ENCODE measurements at places on chromosomes 7 and 10.

DNA sequence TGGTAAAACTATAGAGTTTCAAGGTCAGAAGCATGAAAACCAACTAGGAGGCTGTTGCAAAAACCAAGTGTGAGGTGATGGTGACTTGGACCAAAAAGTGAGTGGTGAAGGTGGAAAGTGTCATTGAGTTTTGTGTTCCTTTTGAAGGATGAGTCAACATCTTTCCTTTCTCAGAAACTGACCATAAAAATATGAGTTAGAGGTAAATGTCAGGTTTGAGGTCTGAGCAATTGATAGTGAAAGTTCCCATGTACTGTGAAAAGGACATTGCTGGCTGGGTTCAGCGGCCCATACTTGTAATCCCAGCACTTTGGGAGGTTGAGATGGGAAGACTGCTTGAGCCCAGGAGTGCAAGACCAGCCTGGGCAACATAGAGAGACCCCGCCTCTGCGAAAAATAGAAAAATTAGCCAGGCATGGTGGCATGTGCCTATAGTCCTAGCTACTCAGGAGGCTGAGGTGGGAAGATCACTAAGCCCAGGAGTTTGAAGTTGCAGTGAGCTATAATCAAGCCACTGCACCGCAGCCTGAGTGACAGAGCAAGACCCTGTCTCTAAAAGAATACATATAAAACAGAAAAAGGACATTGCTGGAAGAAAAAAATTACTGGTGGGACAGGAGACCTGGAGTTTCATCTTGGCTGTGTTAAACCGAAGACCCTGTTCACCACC is 89.3 kb upstream of the ARID5B start:
- DNase-seq = no peak

GRCh38 chr7:52143219-52143618 is 826.6 kb upstream of the COBL start:
- no peak for DNase-seq

GRCh38 chr10:86164174-86164774 is 202.3 kb downstream of the GRID1 start:
- DNase-seq = no peak

- no peak for DNase-seq
These were observed 55.0 kb upstream of the DUSP5 start for GRCh38 chr10:110442746-110443145.

DNA sequence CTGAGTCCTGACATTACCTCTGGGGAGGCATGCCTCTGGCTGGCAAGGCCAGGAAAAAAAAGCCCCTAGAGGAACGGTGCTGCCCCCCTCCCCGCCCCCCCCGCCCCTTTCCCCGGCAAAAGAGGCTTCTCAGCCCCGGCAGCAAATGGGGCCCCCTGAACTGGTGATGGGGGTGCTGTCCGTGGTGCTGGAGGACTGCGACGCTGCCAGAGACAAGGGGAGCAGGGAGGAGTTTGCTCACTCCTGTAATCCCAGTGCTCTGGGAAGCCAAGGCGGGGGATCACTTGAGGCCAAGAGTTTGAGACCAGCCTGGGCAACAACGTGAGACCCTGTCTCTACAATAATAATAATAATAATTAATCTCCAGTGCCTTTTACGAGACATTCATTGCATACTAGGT is 23.7 kb downstream of the SRRM3 start:
- DNase-seq = no peak

- no peak for DNase-seq
These were observed 23.8 kb downstream of the ZMIZ2 start for GRCh38 chr7:44772440-44772839.

DNA sequence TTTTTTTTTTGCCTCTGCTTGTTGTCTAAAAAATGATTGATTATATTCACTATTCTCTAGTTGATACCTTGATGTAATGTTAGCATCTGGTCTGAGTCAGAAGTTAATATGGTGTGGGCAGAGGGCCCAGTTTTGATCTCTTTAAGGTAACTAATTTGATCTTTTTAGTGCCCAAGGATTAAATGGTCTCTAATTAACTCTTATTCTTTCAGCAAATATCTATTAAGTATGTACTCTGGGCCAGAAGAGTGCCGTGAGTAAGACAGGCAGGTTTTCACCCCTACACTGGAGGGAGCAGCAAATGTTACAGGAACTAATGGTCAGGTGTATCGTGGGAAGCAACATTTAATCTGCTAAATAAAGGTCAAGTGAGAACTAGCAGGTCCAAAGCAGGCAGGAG is 144.6 kb upstream of the COL1A2 start:
- no peak for DNase-seq

DNA sequence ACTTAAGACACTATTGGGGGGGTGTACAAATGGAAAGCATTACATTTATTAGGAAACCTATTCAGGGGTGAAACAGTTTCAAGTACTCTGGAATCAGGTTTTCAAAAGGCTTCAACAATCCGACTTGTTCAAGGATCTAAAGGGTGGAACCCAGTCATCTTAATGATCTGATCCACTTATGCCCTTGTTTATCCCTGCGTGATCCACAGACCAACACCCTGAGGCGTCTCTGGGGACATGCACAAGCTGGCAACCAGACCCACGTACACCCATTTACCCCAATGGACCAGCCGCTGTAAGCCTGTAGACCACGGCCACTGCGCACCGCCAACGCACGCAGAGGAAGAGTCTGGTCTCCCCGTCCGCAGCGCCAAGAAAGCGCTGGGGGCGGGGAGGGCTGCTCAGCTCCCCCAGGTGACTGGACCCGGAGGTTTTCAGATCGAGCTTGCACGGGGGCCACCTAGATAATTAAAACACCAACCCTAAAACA is 13.4 kb downstream of the HNRNPF start:
- DNase-seq = no peak

GRCh38 chr7:116271963-116272886 is 61.9 kb downstream of the TES start:
- DNase-seq = no peak

GRCh38 chr10:87925570-87925969 is 62.1 kb downstream of the PTEN start:
- DNase-seq = no peak

GRCh38 chr10:88118729-88119128 is 255.3 kb downstream of the PTEN start:
- DNase-seq = no peak

DNA sequence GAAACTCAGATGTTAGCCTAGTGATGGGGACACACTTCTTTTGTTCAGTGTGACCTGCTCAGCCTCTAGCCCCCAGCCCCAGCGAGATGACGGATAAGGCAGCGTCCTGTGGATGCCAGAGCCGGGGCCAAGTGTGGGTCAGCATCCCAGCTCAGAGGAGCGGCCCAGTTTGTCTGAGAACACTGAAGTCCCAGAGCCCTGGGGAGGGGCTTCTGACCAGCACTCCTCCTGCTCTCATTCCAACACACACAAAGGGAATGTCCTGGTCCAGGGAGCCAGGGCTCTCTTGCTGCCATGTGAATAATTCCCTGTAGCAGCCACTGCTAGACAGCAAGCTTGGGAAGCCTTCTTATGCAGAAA is 4.5 kb upstream of the ATP6V0E2 start:
- DNase-seq = no peak

DNA sequence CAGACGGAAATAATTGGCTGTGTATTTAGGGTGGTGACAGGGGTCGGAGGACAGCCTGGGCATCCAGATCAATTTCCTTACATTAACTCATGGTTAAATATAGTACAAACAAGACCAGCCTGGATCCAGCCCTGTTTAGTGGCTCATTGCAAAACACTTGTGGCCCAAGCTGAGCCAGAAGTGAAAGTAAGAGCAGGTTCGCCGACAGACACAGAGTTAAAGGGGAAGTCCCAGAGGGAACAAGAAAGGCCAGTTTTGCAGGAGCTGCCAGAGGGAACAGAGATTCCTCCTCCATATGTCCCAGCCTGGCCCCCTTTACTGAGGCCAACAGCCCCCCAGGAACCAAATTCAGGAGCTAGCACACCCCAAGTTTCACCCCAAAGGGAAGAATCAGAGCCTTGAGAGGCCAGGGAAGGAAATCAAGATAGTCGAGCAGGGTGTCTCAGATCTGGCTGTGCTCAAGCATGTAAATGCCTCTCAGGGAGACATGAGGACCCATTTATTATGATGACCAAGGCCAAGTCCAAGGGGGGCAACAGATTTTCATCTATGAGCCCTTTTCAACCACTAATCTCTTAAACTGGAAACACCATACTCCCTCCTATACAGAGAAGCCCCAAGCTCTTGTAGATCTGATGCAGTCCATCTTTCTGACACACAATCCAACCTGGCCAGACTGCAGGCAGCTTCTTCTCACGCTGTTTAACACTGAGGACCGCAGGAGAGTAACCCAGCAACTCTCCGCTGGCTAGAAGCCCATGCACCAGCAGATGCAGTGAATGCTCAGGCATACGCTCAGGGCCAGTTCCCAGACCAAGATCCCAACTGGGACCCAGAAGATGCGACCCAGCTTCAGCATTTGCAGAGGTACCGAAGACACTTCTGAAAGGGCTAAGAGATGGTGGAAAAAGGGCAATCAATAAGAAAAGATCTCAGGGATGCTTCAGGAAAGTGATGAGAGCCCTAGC is 15.9 kb upstream of the ADCK2 start:
- no peak for DNase-seq
